ENCODE measurements at places on chromosomes 7 and 10. TPM values are rescaled to one million over a fixed set of nuclear protein-coding genes. Genes with fewer than 3 reads are reported as not detected.

- DNase-seq: no peak
These were observed 169.2 kb downstream of the HGF start for GRCh38 chr7:81600608-81601007.

- no peak for DNase-seq
These were observed 19.5 kb upstream of the ITGB8 start for GRCh38 chr7:20310963-20311742.

- DNase-seq: no peak
These were observed 36.7 kb downstream of the MTERF1 start for GRCh38 chr7:91843831-91844230.

DNA sequence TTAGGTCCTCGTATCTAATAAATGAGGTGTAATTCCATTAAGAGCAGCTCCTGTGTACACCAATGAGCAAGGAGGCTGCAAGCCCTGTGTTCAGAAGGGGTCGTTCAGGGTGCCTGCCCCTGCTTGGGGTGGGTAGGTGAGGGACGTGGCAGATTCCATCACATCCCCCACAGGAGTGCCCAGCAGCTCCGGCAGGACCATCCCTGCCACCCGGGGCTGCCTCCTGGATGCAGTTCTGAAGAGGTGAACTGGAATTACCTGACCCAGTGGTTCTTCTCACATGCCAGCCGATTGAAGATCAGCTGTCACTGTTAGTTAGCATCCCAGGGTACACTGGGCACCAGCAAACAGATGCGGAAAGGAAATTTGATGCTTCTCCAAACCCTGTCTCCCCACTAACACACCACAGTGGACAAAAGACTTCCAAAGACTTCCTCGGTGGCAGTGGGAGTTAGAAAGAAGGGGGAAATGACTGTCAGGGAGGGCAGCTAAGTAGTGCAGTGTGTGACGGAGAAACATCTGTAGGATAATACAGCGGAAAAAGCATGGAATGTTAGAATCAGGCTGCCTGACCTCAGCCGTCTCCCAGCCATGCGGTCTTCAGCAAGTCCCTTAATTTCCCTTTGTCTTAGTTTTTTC is 313.6 kb upstream of the ZMIZ1 start:
- DNase-seq: no peak

GRCh38 chr7:140062528-140063299 is at the start of gene PARP12:
PARP12 (minus strand) TSS chr7:140062951; CDS start chr7:140062847, 104 bp downstream.
- DNase-seq: peak; percentile 90

DNA sequence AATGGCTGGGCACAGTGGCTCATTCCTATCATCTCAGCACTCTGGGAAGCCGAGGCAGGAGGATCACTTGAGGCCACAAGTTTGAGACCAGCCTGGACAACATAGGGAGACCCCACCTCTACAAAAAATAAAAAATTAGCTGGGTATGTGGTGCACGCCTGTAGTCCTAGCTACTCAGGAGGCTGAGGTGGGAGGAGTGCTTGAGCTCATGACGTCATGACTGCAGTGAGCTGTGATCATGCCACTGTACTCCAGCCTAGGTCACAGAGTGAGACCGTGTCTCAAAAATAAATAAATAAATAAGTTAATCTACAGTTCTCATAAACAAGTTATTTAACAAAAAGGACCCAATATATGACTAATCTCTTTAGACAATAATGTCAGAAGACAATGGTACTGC is 76.2 kb downstream of the TPK1 start:
- no peak for DNase-seq

DNA sequence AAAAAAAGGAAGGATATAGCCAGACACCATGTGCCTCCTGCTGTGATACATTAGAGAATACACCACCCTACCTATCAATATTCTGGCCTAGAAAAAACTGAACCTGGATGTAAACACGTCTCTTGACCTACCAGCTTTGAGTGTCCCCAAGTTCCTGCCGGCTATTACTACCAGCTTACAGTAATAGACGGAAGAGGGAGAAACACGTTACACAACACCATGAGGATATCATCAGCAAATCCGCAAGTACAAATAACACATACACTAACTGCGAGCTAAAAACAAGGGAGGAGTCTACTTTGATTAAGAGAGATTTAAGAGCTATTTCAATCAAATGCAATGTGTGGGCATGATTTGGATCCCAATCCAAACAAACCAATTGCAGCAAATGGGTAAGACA is 113.0 kb downstream of the COL28A1 start:
- DNase-seq: no peak

DNA sequence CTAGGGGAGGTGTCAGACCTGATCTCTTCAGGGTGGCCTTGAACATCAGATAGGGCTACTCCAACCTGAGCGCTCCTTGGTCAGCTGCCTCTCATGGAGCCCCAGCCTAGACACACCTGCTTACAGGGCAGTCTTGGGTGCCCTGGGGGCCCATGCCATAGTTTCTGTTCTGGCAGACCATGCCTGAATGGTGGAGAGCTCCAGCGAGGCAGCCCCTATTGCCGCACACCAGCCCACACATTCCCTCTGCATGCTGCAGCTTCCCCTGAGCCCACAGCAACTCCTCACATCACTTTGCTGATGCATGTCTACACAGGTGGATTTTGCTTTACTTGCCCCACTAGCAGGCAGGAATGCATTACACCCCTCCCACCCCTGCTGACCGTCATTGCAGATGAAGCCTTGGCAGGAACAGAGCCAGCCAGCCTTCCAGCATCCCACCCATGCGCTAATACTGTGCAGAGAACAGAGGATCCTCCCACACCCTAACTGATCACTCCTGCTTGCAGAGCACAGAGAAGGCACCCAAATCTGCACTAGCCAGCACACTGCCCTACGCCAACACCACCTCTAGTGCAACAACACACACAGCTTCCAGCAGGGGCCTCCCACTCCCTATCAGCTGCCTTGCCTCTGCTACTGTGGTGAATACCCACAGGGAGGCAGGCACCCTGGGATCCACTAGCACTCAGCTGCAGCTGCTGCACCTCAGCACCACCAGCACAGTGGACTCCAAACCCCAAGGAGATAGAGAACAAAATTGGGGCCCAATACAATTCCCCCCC is 43.0 kb upstream of the GRM3 start:
- no peak for DNase-seq

GRCh38 chr10:103872137-103872931 is 17.0 kb upstream of the SH3PXD2A start:
- DNase-seq: no peak

Gene IGFBP3
- total RNA-seq: 85.2 TPM

Gene SPAM1
- total RNA-seq: not detected

Gene HELLS
- 4.5 TPM for total RNA-seq

Gene NPSR1
- not detected for total RNA-seq

Gene CPA2
- total RNA-seq: 0.87 TPM

Gene UPK3B
- total RNA-seq: not detected

Gene TAS2R5
- total RNA-seq: 0.23 TPM

Gene SHTN1
- total RNA-seq: 2.2 TPM
